ENCODE measurements at places on chromosomes 7 and 10. TPM values are rescaled to one million over a fixed set of nuclear protein-coding genes. Genes with fewer than 3 reads are reported as not detected.

DNA sequence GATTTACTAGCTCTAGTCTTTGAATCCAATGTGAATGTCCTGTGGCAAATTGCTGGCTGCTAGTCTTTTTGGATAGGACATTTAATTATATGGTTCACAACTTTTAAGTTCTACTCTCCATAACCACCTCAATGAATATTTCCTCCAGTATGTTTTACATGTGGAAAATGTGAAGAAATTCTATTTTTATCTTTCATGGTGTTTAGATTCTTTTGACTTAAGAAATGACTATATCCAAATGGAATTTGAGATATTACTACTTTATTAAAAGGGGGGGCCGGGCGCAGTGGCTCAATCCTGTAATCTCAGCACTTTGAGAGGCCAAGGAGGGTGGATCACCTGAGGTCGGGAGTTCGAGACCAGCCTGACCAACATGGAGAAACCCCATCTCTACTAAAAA is 202.0 kb downstream of the ARL4A start:
- H3K4me3 ChIP-seq, result no peak overlapping the region
- H3K27me3 ChIP-seq, result no peaks in the 10 kb centered on the region
- H3K4me1 ChIP-seq, result peaks cover 9% of the 10 kb centered on the region
- H3K36me3 ChIP-seq, result no peaks in the 10 kb centered on the region
- no peak for DNase-seq
- H3K27ac ChIP-seq, result no peak overlapping the region

DNA sequence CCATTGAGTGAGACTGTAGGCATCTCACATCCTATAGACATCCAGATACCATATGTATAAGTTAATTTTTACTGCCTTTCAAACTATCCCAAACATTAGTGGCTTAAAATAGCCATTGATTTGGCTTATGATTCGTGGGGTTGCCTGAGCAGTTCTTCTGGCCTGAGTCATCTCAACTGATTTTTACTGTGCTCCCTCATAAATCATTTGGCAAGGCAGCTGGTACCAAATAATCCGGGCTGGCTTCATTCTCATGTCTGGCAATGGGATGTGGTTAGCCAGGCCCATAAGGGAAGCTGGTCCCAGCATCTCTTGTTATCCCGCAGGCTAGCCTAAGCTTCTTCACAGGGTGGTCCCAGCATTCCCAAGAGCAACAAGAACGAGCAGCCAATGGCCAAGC is 6.7 kb upstream of the LRGUK start:
- no peaks in the 10 kb centered on the region for H3K36me3 ChIP-seq
- H3K4me3 ChIP-seq, result no peak overlapping the region
- H3K4me1 ChIP-seq, result no peaks in the 10 kb centered on the region
- no peak overlapping the region for H3K27ac ChIP-seq

DNA sequence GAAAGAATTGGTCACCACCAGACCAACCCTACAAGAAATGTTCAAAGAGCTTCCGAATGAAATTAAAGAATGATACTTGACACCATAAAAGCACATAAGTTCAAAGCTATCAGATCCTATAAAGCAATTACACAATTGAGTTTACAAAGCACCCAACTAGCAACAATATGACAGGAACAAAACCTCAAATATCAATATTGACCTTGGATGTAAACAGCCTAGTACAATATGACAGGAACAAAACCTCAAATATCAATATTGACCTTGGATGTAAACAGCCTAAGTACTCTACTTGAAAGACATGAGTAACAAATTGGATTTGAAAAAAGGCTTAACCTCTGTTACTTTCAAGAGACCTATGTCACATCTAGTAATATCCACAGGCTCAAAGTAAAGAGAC is 1201.4 kb downstream of the XPNPEP1 start:
- DNase-seq, result no peak
- H3K4me3 ChIP-seq, result no peak overlapping the region
- H3K4me1 ChIP-seq, result no peaks in the 10 kb centered on the region

GRCh38 chr7:148982654-148983199 is 45.6 kb downstream of the PDIA4 start:
- peak overlapping the region; percentile 25 for H3K27ac ChIP-seq
- peak overlapping the region; percentile 76 for H3K4me3 ChIP-seq
- no peaks in the 10 kb centered on the region for H3K27me3 ChIP-seq
- peaks cover 10% of the 10 kb centered on the region for H3K4me1 ChIP-seq
- no peak for DNase-seq

- DNase-seq, result peak; percentile 31
- no peaks in the 10 kb centered on the region for H3K4me1 ChIP-seq
- H3K27ac ChIP-seq, result no peak within 1 kb of the TSS
- no peak within 1 kb of the TSS for H3K4me3 ChIP-seq
These were observed at the start of gene MRLN for GRCh38 chr10:59753267-59753666. Gene MRLN, minus strand, starts transcription at chr10:59753455.

DNA sequence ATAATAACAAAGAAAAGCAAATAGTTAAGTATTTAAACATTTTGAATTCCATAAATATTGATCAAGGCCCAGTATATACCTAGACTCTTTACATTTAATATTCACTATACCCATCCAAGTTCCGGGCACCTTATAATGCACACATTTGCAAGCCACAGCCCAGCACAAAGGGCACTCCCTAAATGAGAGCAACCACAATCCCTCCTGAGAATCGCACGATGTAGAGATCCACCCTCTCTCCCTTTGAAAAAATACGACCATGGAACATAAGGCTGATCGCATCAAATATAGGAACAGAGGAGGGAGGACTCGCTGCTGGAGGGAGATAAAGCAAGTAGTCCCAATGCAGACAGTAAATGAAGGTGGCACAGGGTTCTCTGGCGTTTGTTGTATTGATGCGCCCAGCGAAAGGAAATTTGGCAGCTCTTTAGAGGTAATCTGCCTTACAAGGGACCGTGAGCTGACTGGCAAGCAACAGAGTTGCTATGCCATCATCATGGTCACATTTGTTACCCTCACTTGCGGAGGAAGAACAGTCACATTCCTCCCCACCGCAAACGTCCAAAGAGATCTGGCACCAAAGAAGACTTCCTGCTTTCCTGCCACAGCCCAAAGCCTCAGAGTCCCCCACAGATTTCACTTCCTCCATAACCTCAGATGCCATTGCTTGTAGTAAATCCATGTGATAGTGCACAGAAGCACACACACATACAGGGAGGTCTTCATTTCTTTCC is 16.1 kb upstream of the TAS2R40 start:
- H3K27ac ChIP-seq, result no peak overlapping the region
- no peak overlapping the region for H3K4me3 ChIP-seq
- peaks cover 5% of the 10 kb centered on the region for H3K27me3 ChIP-seq
- no peaks in the 10 kb centered on the region for H3K36me3 ChIP-seq

Gene PON1
- not detected for total RNA-seq

Gene HHEX
- total RNA-seq, result 8.3 TPM

Gene HOXA11
- total RNA-seq, result not detected

Gene OR2A1
- 0.17 TPM for total RNA-seq

Gene GPRIN2
- 2.2 TPM for total RNA-seq

Gene ITGB8
- 30.4 TPM for total RNA-seq
